Fibroblast of skin of left biceps (primary cell): ENCODE measurements at places on chromosomes 1 and 21.

GRCh38 chr1:178038372-178038771 is 55.5 kb upstream of the RASAL2 start:
- no peak for DNase-seq

GRCh38 chr1:30452170-30452569 is 271.2 kb downstream of the MATN1 start:
- DNase-seq = no peak

DNA sequence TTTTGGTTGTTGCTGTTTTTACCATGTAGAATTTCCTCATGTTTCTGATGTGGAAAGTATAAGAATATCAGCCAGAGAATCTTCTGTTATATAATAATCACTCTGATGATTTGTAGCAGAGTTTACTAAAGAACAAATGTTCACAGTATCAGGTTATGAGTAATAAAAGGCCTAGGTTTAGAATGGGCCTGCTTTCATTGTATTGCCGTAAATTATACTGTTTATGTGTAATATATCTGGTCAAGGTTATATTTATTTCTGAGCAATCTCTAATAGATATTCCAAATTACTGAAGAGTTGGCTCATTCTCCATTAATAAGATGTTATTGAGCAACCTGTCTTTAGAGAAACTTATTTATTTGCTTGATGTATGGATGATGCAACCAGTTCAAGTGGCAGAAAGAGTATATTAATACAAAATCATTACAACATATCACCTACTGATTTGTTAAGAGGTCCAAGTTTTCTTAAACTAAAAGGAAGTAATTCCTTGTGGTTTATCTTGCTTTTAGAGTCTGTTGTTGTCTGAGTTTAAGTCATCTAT is 649.4 kb upstream of the CXADR start:
- no peak for DNase-seq

GRCh38 chr1:226549937-226550671 is 1.5 kb downstream of the STUM start:
- no peak for DNase-seq

DNA sequence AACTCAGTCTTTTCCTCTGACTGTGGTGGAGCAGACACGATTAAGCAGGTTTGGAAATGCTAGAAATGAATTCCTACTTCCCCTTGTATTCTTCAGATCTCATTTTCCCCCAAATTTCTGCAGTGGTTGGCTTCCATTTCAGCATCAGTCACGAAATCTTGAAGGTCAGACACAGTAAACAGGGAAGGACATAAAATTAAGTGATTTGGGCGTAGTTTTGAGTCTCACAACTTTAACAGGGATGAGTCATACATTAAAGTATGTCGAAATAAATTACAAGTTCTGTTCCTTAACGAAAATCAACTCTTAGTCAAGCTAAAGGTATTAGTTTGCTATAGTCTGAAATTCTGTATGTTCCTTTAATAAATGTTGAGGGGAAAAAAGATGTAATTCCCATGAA is 61.1 kb downstream of the HNRNPR start:
- DNase-seq = peak; percentile 29

- no peak for DNase-seq
Observed at GRCh38 chr1:160806109-160806665, 10.2 kb downstream of the LY9 start.

DNA sequence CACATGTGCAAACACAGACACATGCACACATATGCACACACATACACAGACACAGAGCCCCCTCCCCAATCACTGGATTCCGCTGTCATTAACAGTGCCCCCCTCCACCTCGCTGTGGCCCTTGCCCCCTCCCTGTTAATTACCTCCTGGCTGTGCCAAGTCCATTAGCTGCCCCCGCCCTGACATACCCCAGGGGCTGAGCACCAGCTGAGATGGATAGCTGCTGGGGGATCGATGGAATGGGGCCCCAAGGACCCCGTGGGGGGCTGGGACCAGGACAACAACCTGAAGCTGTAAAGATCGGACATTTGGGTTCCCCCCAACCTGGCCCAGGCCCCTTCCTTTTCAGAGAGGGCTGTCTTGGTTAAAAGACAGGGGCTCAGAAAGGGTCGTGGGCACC is 9.6 kb upstream of the PEAR1 start:
- DNase-seq = no peak

GRCh38 chr1:6475381-6476133 is 9.6 kb upstream of the TNFRSF25 start:
- DNase-seq = no peak

- DNase-seq = no peak
Observed at GRCh38 chr1:74180490-74180889, 17.5 kb downstream of the LRRIQ3 start.

DNA sequence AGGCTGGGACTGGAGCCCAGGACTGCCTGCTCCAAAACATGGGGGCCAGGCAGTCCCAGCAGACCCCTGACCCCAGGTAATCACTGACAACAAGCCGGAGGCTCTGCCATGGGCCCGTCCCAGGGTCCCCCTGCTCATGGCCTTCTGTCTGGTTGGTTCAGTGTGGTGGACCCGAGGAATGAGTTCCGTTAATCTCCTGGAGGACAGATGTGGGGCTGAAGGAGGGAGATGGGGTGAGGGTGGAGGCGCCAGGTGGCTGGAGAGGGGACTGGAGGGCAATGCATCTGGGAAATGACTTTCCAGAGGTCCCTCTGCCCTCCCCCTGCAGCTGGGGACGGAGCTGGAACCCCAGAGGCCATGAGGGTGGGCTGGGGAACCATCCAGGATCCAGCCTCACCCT is 103.2 kb downstream of the EBNA1BP2 start:
- DNase-seq = no peak

DNA sequence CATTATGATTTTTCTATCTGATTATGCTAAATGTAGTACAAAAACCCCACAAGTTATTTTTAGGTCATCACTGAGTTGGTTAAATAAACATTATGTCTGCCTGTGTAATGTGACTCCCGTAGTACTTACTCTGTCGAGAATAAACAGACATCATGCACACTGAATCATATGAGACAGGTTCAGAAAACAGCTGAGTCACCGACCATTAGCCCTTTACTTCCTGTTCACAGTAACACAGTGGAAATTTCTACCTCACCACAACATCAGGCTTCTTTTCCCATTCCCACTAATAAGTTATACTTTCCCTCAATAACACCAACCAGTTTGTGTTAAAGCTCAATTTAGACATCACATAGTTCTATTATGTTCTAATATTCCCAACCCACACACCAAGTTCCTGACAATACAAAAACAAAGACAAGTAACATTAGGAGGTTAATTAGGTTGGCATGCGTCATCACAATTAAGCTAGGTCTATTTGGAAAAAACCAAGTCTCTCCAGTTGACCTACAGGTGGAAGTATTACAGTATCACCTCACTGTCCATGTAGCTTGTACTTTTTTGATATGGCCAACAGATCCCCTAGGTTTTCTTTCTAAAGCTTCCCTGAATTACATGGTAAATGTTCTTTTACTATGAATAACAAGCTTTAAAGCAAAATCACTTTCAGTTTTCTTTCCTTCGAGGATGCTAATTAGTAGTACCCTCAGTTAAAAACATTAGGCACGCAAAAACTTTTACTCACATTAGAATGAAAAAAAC is 154.2 kb downstream of the EIF4G3 start:
- DNase-seq = peak; percentile 88

- DNase-seq = no peak
Observed at GRCh38 chr1:27934818-27935549, at the start of gene SMPDL3B. Gene SMPDL3B (plus strand): TSS chr1:27935000. CDS start chr1:27935184, 184 bp downstream.

GRCh38 chr1:42961312-42962091 is 2.8 kb upstream of the SLC2A1 start:
- no peak for DNase-seq

DNA sequence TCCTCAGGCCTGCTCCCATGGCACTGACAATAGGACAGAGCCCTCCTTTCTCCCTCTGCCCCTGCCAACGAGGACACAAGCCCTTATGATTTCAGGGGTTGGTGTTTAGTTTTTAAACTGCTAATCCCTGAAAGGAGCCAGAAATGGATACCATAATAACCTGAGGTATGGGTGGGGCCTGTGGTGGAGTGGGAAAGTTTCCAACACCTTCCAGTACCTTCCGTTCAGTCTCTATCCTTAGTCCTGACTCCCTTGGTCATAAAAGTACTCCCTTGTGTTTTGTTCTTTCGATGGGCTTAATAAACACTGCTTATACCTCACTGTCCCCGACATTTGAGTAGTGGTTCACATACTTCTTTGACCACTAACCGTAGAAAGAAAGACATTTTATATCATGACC is 141.8 kb upstream of the MAGI3 start:
- no peak for DNase-seq

- DNase-seq = no peak
Observed at GRCh38 chr21:45154511-45155508, 80.4 kb downstream of the ADARB1 start.

DNA sequence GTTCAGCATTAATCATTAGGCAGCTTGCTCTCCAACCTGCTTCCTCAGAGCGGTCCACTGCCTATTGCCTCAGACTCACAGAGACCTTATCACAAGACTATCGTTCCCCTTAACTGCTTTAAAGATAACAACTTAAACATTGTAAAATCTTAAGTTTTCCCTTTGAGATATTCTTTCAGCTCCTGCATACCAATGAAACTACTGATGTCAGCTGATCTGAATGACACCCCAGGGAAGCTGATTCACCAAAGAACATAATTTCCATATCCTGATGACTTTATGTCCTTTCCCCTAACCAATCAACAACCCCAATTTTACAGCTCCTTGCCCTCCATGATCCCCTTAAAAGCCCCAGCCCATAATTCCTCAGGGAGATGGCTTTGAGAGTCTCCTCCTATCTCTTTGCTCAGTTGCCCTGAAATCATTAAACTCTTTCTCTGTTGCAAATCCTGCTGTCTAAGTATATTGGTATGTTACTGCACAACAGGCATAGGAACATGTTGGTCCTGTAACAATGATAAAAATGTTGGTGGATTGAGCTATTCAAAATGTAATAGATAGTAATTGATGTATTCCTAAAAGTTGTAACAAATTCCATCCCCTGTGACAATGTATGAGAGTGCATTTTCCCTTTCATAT is 621.4 kb upstream of the RGS18 start:
- DNase-seq = no peak

GRCh38 chr1:117481410-117481809 is 114.2 kb downstream of the MAN1A2 start:
- DNase-seq = no peak

DNA sequence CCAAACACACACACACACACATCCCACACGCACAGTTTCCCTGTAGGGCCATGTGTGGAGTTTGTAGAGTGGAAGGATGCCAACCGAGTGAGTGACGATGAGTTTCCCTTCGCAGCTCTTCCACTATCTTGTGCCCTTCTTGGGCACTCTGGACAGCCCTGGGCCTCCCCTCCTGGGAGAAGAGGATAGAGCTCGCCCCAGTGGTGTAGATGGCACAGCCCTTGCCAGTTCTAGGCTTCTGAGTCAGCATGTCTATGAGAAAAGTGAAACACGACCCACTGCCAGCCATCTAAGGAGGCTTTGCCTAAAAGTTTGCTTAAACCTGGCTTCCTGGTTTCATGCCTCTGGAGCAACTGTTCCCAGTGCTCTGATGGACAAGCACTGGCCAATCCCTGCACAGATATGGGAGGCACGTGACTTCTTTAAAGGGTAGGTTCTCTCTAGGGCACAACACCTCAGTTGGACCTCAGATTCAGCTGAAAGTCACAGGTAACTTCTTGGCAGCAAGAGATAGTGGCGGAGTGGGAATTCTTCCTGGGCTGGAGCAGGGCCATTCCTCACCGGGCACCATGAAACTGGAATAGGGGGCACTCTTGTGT is 195.9 kb upstream of the GALNT2 start:
- no peak for DNase-seq

- DNase-seq = no peak
Observed at GRCh38 chr1:2412773-2413494, 570 bp upstream of the PEX10 start.

- no peak for DNase-seq
Observed at GRCh38 chr1:221093903-221094791, 214.9 kb downstream of the HLX start.

DNA sequence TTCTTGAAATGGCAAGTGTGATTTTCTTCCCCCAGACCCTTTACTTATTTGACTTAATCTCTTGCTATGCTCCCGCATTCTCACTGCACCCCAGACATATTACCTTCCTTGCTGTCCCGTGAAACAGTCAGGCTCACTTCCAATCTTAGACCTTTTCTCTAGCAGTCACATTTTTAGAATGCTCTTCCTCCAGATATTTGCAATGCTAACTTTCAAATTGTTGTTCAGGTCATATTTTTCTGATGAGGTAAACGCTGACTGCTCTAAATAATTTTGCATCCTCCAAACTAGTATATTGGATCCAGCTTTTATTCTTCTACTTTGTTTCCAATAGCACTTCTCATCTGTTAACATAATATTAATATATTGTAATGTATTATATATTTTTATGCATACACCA is 648.2 kb upstream of the NEGR1 start:
- no peak for DNase-seq

- no peak for DNase-seq
Observed at GRCh38 chr1:210827481-210827880, 306.5 kb downstream of the KCNH1 start.
